ENCODE measurements at places on chromosomes 11 and 22.

DNA sequence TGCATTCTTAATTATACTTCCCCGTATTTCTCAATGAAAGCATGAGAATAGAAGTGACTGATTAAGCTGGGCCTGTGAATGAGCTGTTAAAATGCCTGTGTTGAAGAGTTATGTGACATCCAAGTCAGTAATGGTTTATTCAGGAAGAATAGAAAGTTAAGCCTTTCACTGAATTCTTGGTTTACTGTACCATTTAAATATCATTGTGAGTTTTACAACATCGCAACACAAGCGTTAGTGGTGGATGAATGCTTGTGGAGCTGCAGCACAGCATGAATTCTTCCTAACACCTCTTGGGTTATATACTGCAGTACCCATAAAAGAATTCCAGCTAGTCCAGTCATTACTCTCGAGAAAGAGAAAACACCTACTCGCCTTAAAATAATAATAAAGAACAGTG is 257.8 kb downstream of the JRKL start:
- DNase-seq: no peak

DNA sequence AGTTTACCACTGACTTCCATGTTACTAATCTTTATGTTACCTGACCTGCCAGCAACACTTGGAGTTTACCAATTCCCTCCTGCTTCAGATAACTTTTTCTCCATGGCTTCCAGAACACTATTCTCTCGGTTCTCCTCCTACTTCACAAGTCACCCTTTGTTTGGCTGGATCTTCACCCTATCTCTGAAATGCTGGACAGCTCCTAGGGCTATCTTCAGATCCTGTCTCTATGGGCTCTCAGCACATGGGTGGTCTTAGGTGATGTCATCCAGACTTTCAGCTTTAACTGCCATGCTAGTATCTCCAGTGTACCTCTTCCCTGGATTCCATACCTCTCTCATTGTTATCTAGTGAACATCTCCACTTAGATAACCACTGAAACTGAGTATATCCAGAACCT is 12.2 kb upstream of the VWCE start:
- DNase-seq: no peak

DNA sequence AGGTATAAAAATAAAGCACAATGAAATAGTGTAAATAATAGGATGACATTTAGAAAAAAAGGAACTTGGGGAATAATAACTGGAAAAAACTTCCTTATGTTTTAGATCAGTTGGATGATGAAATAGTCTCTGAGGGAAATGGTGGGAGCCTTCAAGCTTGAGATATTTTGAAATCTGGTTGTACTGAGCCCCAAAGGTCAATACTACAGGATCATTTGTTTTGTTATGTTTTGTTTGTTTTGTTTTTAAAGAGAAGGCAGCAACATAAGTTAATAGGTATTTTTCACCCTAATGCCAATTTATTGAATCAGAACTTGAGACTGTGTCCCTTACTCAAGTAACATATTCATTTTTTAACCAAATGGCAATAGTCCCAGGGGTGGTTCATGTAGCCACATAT is 393.1 kb downstream of the ETS1 start:
- DNase-seq: no peak

DNA sequence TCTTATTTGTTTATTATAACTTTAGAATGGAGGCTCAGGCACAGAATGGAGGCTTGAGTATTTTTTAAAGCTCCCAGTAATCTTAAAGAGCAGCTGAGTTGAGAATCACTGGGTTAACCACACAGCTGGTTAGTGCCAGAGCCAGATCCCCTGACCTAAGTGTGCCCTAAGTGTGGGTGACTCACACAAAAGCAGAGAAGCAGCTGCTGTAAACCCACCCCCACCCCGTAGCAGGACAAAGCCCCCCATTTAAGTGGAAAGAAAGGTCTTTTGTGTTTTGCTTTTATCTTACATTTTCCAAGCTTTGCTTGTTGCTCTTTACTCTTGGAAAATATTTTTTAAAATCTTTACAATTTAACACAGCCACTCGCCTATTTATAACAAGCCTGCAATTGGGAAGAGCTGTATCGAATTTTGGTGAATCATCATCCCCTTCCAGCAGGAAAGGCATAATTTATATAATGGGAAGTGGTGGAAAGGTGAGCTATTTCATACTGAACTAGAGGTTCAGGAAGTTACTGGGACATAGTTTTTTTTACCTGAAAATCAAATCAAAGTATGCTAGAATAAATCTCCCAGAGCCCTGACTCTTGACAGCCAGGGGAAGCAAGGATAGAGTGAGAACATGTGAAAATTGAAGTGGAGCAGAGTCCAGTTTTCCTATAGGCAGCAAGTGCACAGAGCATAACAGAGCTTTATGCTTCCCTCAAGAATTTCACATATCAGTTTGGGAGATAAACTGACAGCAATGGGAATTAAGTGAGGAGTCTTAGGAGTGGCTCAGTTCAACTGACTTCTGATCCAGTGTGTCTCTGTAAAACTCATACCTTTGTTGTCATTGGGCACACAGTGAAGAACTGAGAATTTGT is 405.7 kb downstream of the AASDHPPT start:
- DNase-seq: peak; percentile 84

GRCh38 chr11:78290293-78291176 is 101.8 kb downstream of the USP35 start:
- peak; percentile 53 for DNase-seq

DNA sequence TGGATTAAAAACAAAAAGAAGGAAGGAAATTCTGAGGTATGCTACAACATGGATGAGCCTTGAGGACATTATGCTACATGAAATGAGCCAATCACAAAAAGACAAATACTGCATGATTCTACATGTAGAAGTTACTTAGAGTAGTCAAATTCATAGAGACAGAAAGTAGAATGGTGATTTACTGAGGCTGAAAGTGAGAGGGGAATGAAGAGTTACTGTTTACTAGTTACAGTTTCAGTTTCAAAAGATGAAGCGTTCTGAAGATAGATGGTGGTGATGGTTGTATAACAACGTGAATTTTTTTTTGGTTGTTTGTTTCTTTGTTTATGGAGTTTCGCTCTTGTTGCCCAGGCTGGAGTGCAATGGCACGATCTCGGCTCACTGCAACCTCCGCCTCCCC is 9.5 kb downstream of the OR5P2 start:
- DNase-seq: no peak

DNA sequence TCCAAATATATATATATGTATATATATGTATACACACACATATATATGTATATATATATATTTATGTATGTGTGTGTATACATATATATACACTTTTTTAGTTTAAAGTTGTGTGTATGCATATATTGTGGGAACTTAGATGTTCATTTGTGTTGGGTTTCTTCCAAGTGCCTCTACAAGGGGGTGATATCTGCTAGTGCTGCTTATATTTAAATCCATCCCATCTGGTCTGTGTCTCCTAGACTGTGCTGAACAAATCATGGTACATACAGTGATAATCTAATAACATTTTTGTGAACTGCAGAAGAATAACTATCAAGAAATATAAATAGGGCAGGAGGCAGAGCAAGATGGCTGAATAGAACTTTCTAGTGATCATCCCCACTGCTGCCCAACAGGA is 696.4 kb downstream of the LRRC4C start:
- no peak for DNase-seq

- DNase-seq: no peak
Observed at GRCh38 chr11:11531131-11531908, 90.5 kb downstream of the GALNT18 start.

DNA sequence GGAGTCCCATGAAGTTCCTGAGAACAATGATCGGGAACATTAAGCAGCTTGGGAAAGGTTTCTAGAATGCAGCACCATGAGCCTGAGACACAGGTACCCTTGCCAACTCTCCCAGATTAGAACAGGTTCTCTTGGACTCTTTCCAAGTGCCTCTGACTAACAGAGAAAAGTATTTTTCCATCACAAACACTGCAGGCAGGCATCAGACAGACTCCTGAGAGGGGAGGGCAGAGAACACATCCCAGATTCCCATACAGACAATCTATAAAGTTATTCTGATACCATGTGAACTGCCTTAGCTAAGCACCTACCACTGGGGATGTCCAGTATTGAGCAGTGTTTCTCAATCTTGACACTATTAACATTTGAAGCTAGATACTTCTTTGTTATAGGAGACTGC is 27.3 kb downstream of the SERGEF start:
- no peak for DNase-seq

DNA sequence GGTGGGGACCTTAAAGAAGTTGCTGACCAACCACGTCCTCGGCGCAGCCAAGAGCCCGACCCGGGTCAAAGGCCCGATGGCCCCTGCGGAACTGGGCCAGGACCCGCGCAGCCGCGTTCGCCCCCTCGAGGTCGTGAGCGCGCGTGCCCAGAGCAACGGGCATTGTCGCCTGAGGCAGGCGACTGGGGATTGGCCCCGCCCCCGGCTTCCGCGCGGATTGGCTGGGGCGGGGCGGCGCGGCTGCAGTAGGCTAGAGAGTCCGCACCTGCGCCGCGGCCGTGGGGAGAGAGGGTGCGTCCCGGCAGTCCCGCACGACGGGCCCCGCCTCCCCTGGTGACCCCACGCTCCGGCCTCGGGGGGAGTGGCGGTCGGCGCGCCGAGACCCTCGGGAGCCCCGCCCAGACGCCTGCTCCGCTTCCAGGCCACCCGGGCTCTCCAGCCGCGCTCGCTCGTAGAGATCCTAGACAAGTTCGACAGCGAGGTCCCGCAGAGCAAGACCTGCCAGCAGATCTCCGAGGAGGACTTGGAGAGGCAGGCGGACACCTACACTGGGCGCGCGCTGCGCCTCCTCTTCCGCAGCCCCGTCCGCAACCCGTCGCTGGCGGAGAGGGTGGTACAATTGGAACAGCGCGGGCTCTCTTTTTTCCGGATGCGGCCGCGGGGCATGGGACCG is 8.3 kb upstream of the PPIL2 start:
- DNase-seq: no peak

- no peak for DNase-seq
Observed at GRCh38 chr11:49424136-49424535, 215.7 kb upstream of the FOLH1 start.

DNA sequence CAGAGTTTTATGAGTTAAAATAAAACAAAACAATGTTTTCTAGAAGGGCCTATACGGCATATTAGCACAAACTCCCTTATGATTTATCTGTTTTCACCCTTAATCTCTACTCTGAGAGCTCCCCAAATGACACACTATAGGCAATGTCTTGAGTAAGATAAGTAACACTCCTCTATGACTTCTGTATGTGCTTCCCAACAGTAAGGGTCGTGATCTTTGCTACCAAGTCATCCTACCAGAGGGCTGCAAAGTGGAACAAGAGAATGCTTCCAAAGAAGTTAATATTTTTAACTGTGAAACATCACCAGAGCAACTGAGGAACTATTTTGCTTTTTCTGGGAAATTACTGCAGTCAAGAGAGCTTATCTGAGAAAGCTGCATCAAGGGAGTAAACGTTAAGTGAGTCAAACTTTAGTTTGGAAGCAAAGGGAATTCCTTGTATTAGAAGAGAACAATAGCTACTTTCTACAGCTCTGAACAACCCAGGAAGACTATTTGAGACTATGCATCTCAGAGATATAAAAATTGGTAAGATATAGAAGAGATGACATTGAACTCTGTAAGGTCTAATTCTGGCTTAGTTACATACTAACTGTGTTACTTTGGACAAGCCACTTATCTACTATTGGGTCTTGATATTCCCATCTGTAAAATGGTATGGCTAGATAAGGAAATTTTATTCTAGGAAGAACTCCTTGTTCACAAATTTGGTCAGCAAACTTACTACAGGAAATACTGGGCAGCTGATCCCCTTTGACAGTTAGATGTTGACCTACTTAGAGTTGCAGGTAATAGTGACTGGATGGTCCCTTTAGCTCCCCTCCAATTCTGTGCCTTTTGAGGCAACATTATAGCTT is 43.7 kb upstream of the CCDC34 start:
- no peak for DNase-seq

DNA sequence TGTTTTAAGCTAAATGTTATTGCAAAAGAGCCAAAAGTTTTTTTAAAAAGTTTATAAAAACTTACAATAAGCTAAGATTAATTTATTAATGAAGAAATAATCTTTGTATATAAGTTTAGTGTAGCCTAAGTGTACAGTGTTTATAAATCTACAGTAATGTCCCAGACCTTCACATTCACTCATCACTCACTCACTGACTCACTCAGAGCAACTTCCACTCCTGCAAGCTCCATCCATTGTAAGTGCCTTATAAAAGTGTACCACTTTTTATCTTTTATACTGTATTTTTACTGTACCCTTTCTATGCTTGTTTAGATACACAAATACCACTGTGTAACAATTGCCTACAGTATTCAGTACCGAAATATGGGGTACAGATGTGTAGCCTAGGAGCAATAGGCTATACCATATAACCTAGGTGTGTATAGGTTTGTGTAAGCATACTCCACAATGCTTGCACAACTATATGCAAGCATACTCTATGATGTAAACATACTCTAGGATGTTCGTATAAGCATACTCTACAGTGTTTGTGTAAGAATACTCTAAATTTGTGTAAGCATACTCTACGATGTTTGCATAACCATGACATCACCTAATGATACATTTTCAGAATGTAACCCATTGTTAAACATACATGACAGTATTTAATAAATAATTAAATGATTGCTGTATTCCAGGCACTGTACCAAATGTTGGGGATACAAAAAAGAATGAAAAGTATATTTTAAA is 953.0 kb downstream of the KCNA4 start:
- DNase-seq: no peak

- DNase-seq: no peak
Observed at GRCh38 chr11:34754171-34754823, 133.4 kb downstream of the EHF start.

- DNase-seq: peak; percentile 86
Observed at GRCh38 chr11:64321533-64321932, 3.6 kb downstream of the PRDX5 start.

- no peak for DNase-seq
Observed at GRCh38 chr11:68839911-68840641, 1.6 kb downstream of the CPT1A start.

DNA sequence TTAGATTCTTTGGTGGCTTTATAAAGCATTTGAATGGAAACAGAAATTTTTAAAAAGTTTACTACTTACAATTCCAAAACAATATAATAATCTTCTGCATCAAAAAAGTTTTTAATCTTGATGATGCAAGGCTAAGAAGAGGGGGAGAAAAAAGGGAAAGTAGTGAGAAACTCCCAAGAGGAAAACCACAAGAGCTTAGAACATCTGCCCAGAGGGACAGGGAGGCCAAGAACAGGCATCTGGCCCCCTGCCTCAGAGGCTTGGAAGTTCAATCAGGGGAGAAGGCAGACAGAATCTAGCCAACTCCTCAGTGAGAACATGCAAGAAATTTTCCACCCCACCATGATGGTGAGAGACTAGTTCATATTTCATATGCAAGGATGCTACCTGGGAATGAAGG is 23.8 kb upstream of the TTC28 start:
- no peak for DNase-seq

DNA sequence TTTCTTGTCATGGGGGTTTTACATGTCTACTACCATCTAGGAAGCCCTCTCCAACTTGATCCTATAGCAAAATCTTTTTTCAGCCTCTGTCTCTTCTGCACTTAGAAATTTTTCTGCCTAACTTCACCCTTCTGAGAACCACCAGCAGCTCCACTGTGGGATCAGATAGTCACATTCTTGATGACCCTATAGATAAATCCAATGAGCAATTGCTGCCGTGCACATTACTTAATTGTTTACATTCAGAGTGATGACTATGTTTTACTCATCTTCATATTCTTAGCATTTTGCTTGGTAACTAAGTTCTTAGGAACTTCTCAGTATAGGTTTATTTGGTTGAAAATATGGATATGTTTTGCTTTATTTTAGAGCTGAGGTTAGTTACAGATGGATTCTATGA is 12.4 kb upstream of the ETS1 start:
- no peak for DNase-seq

Measured in H4 (cell line).